ENCODE measurements at places on chromosomes 5 and 9.

DNA sequence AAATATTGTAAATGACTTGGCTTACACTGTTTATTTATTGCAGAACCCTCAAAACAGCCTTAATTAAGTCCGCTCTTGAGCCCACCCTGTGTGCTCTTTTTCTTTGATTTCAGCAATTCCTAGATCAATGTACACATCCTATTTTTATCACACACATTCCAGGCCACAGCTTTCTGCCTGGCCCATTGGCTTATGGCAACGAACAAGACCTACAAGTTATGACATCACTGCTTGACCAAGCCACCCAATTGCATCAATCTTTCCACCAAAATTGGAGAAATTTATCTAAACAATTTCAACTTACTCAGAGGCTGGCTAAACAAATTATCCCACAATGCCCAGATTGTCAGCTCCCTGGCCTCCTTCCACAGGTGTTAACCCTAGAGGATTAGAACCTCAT lies 158.4 kb downstream of the CPLANE1 start:
- no peak for DNase-seq

- DNase-seq, result no peak
Measured at GRCh38 chr5:136242136-136242535, 49.2 kb upstream of the SMIM32 start.

DNA sequence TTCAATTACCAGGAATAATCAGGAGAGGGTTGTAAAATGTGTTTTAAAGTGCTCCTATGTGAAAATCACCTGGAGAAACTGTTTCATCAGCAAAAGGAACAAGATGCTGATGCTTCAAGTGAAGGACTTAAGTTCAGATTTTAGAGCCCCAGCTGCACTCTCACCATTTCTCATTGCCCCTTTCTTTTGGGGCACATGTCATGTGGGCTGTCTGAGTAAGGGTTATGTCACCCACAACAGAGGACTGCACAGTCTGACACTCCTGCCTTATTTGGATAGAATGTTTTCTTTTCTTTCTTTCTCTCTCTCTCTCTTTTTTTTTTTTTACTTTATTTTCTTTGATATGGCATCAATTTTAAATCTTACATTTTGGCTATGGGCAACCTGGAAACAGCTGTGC lies 204.1 kb upstream of the EFNA5 start:
- DNase-seq, result no peak

- no peak for DNase-seq
Measured at GRCh38 chr5:140348104-140348503, 1.7 kb upstream of the HBEGF start.

DNA sequence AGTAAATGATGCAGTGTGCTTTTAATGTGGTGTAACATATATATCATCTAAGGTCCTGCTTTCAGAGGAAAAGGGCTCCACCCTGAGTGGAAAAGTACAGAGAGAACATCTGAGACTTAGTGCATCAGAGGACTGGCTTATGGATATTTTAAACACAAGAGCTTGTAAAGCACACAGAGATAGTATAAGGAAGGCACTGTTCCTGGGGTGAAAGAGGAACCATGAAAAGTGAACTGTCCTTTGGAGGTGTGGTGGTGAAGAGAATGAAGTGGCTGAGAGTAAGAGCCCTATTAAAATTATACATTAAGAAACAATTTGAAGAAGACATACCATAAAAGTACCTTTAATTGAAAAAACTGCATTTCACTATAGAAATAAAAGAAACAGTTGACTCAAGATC lies 68.9 kb downstream of the CSF2 start:
- DNase-seq, result no peak

- no peak for DNase-seq
Measured at GRCh38 chr5:110377361-110377760, 349.1 kb downstream of the TMEM232 start.

- DNase-seq, result no peak
Measured at GRCh38 chr5:135718651-135719050, 115.8 kb upstream of the SLC25A48 start.

- no peak for DNase-seq
Measured at GRCh38 chr5:8034852-8035251, 165.9 kb downstream of the MTRR start.

DNA sequence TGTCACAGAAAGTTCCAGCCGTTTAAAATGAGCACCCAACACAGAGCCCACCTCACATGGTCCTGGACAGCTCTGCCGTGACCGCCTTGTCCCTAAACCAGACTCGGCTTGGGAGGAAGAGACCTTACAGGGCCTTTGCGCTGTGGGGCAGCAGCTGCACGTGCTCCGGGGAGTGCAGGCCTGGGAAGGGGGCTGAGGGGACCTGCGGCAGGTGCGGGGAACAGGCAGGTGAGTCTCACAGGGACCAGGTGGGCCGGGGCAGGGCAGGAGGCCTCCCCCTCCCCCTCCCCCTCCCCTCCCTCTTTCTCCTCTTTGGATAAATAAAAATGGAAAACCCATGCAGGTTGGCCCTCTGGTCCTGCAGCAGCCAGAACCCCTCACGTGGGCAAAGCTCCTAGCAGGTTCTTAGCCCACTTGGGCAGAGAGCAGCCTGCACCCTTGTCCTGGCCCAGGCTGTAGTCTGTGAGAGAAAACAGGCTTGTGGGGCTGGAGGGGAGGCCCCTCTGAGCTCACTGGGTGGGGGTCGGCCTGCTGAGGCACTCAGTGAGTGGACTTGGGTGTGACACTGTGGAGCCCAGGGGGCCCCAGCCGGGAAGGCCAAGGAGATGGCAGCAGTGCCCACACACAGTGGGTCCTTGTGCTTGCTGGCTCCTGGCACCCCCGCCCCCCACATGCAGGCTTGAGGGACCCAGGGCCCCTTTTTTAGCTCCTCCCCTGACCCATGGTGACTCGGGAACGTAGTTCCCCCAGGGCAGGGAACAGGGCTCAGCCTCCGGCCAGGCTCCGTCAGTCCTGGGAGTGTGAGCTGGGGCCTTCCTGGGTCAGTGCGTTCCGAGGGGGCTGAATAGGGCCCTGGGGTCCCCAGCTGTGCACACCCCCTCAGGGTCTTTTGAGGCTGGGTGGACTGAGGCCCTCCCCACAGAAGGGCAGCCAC lies 40.0 kb upstream of the CACNA1B start:
- DNase-seq, result no peak

GRCh38 chr5:43312699-43313034 lies 545 bp downstream of the HMGCS1 start:
- DNase-seq, result no peak

GRCh38 chr9:4382722-4383317 lies 83.0 kb upstream of the GLIS3 start:
- DNase-seq, result no peak

GRCh38 chr5:116058346-116058936 lies 26.2 kb downstream of the ARL14EPL start:
- no peak for DNase-seq

DNA sequence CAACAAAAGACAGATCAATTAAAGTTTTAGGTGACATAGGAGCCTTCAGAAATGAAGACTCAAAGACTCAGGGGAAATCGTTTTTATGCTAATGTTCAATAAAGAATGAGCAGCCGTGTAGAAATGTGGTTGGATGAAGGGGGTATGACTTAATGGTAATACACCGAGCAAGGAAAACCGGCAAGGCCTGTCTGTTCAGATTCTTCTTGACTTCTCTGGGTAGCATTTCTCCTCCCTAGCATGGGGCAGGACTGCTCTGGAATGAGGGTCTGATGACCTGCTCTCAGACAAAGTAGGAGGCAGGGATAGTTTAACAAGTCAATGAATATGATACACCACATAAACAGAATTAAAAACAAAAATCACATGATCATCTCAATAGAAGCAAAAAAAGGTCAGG lies 487.4 kb downstream of the ZNF608 start:
- no peak for DNase-seq

- DNase-seq, result no peak
Measured at GRCh38 chr5:122499585-122499984, 187.5 kb downstream of the SNCAIP start.

Measured in hematopoietic multipotent progenitor cell treated with erythropoietin and hydrocortisone succinate and interleukin-3 and kit ligand, for 17 days (in vitro differentiated cells).